ENCODE measurements at places on chromosomes 12 and 14.

GRCh38 chr12:16984484-16984883, 378.5 kb upstream of the LMO3 start:
- no peak for DNase-seq

DNA sequence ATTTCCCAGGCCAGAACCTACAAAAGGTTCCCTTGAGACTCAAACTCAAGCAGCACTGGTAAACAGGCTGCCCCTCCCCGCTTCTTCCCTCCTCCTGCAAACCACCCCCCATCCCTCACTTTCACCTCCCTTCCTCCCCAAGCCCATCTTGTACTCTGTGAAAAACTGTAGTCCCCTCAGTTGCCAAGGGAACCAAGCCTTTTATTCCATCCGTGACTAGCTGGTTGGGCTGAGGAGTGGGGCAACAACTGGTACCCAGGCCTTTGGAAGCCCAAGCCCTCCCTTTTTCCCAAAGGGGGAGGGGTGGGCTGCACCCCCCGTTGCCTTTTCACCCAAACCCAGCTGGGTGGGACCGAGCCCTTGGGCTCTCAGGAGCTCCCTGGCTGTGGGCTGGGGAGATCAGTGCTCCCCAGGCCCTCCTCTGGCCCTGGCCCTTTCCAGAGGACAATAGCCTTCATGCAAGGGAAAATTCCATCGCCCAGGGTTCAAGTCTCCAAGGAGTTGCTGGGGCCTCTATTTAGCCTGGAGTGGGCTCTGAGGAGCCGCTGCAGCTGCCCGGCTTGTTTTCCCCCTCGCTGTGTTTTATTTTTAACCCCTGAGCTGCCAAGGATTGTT, 61.9 kb downstream of the ZFP36L1 start:
- DNase-seq: no peak

DNA sequence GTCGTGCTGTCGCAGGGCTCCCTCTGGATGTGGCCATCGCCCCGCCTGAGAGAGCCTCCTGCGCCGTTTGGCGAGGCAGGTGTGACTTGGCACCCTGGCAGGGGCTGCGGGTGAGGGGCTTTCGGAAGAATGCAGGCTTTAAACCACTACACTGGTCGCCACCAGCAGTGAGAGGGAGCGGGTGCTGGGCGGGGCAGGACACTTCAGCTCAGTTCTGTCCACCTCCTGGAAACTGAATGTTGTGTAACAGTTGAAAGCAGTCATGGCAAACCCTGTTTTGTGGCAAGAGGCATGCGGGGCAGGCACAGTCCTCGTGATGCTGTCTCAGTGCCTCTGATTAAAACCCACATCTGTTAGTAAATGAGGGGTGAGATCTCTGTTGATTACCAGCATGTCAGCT, 55.9 kb downstream of the AACS start:
- DNase-seq: peak; percentile 19

DNA sequence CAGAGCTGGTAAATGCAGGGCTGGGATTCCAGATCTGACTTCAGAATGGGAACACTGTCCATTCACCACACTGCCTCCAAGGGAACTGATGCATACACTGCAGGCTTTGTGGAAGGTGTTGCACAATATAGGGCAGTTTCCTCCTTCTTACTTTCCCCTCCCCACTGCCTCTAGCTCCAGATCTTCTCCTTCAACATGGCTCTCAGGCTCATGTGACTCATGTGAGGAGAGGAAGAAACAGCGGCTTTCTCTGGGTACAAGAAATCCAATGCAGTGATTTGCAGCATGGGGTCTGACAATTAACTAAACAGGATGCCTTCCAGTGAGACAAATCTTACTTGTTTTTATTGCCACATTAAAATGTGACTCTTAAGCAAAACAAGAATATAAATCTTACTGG, 447.6 kb upstream of the CCDC196 start:
- DNase-seq: peak; percentile 30

- DNase-seq: peak; percentile 66
These were observed 62.0 kb downstream of the DYRK2 start for GRCh38 chr12:67710582-67710981.

DNA sequence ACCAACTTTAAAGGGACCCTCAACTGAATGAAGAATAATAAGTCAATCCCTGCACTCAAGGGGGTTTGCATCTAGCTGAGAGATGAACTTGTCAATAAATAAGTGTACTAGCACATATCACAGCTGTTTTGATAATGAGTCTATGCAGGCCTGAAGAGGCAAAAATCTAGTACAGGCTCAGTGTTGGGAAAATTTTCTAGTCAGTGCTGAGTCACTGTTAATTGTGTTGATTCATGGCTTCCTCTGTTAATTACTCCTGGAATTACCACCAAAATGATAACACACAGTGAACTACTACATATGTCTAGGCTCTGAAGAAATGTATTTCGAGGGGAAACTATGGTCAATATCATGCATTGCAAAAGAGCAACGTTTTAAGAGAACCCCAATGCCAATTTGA, 18.9 kb downstream of the SNRPF start:
- no peak for DNase-seq

GRCh38 chr14:93057586-93058280, 58.0 kb downstream of the ITPK1 start:
- DNase-seq: no peak

DNA sequence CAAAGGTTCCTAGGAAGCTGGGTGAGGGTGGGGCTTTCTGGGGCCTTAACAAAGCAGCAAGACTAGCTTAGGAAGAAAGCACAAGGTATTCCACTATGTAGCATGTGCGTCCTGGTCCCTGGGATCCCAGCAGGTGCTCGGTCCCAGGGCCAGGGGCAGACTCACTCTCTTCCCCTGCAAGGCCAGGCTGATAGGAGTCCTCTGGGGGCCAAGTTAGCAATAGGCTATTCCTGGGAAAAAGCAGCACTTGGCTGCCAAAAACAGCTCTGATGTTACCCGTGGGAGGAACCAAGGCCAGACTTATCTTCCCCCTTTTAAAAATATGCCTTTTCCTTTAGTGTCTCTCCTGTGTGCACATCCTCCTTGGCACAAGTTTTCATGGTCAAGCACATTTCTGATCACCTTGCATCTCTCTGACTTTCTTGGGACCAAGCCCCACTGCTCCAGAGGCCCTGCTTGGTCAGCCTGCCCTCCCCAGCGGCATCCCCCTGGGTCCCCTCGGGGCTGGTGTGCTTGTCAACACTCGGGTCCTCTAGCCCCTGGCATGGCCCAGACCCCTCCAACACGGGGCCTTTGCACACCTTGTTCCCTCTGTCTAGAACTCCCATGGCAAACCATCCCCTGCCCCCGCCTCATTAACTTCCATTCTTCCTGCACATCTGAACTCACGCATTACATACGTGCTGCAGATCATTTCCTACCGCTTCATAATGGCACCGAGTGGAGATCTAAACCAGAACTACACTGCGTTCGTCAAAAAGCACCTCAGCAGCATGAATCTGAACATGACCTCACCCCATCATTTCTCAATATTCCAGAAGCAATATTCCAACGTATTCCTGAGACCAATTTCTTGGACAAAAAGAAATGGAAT, 21.9 kb downstream of the CCDC92 start:
- no peak for DNase-seq

DNA sequence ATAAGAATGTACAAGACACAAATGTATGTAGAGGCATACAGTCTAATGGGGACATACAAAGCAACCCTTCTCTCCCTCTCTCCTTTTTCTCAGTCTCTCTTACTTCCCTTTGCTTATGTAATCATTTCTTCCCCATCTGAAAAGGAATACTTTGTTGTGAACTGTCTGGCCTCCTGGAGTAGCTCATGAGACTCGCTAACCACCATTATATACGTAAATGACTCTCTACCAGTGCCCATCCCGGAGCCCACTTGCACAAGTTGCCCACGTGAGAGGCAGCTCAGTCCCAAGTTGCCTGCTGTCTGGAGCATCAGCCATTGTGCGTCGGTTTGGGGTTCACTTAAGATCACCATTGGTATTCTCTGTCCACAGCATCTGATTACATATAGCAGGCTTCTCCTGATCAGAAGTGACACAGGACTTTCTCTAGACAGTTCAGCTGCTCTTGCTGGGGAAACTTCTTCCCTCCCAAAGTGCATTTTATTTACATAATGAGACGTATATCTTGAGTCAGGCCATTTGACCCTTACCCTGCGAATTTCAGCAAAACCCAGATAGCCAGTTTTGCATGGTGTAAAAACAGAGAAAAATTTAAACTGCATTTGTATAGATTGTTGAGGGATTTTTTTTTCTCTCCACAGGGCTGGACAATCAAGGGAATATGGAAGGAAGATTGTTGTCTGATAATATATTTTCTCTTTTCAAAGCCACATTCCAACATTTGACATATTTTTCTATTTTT, 220.7 kb upstream of the EGLN3 start:
- no peak for DNase-seq

- DNase-seq: peak; percentile 89
These were observed at the start of gene BDKRB2 for GRCh38 chr14:96204151-96205058. Gene BDKRB2, plus strand, starts transcription at chr14:96204839. Its CDS starts 32,269 bp downstream, at chr14:96237108.

DNA sequence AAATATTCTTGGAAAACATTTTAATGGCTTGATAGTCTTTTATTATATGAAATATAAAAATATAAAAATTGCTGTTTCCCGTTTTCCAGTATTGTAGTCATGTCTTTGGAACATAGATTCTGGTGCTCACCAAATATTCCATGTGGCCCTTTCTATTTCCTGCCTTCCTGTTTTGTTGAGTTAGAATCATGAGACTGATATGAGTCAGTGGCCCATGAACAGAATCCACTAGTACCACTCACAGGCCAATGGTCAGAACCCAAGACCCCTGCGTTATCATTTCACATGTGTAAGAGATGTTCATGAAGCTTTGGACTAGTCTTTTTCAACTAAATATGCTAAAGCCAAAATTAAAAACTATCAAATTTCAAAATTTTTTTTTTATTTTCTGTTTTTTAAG, 56.9 kb downstream of the BICD1 start:
- DNase-seq: no peak

DNA sequence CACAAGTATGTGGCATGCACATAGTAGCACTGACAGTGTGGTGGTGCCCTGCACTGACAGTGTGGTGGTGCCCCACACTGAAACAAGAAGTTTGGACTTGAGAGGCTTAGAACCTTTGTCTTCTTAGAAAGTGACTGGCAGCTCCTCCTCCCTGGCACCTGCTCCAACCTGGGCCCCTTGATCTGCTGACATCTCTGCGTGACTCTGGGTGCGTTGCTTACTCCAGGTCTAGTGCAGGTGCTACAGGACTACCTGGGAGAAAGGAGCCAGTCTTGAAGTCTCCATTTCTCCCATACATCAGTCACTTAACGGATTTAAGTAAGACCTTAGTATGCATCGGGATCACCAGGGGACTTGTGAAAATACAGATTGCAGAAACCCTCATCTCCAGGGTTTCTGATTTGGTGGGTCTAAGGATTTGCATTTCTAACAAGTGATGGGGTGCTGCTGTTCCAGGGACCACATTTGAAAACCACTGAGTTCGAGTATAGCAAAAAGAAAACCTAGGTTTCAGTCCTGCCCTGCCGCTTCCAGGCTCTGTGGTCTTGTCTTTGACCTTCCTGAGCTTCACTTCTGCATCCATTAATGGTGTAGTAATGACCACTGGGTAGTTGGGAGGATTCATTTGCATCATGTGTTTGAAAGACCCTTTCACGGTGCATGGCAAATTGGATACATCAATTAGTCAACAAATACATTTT, 15.7 kb downstream of the NINJ2 start:
- no peak for DNase-seq

- DNase-seq: no peak
These were observed 956.4 kb upstream of the TMEM132C start for GRCh38 chr12:127310548-127310947.

GRCh38 chr12:55061024-55061423, 41.2 kb downstream of the NEUROD4 start:
- DNase-seq: no peak

DNA sequence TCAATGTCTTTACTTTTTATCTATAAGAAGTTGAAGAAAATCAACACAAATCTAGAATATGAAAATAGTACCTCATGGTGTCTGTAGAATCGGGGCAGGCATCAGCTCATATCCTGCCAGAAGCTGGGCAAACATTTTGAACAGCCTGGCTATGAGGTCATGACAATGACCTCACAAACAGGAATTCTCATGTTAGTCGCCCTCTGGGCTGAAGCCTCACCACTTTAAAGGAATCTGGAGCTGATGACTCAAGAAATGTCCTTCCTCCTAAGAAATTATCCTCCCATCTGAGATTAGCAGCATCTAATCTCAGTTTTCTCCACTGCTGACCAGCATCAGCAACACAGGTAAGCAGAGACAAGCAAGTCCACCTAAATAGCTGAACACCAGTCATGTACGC, 27.1 kb downstream of the CLIP1 start:
- no peak for DNase-seq

DNA sequence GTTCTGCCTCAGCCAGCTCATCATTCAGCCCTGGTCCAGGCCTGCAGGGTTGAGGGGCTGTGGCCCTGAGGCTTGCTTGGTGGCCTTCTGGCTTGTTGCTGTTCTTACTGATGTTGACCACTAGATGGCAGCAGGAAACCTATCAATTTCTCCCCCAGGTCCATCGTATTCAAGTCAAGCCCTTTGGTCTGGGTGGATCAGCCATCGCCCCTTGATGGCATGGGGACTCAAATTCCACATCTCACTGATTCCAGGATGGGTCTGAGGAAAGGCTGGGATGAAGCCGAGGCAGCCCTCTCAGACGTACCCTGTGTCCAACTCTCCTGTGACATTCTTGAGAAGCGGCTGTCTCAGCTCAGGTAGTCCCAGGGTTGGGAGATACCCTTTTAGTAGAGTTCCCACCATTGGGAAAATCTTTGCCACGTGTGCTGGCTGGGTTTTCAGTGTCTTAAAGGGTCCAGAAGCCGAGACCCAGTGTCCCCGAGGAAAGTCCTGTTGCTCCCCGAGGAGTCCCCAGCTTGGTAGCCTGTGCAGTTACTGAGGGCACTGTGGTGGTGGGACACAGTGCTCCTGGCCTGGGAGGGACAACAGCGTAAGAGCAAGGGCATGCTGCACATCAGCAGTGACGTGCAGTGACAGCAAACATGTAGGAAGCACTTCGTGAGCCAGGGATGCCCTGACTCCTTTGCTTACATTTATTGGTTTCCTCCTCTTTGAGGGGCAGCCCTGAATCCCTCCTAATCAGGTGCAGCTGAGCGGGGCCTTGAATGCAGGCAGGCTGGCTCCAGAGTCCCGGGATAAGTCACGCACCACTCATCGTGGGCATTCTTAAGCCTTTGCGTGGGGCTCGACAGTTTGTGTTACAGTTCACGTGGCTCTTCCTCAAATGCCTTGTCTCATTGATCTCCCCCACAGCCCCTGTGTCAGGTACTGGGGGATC, 58.6 kb downstream of the TSPAN9 start:
- DNase-seq: peak; percentile 23

- DNase-seq: peak; percentile 61
These were observed 43.5 kb downstream of the ERH start for GRCh38 chr14:69354383-69355153.
